Activated CD4-positive, CD25-positive, alpha-beta regulatory T cell treated with anti-CD3 and anti-CD28 coated beads, Interleukin-2, amount 50 U/mL, for 72 hours (primary cell): ENCODE measurements at places on chromosomes 1 and 21.

DNA sequence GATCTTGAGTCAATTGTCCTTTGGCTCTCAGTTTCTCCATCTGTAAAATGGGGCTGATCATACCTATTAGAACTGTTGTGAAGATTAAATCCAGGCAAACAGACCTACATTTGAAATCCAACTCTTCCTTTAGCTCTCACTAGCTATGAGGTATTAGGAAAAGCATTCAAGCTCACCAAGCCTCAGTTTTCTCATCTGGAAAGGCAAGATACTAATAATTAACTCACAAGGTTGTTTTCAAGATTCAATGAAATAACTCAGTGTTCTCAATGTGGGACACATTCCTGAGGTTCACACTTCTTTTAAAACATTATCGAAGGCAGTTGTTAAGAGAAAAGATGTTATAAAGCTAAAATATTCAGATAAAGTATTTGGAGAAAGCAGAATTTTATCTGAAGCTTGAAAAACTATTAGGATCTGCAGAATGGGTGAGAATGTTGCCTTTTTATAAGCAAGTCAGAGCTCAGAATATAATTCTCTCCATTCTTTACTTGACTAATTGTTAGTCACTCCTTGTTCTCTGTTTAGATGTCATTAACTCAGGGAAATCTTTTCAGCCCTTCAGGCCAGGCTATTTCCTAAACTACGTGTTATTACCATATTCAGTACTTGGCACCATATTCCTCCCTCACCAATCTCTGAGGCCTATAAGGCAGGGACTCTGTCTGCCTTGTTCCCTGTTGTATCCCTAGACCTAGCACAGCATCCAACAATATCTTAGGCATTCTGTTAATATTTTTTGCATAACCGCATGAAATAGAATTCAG, 72.0 kb upstream of the VAV3 start:
- DNase-seq: no peak

GRCh38 chr1:189859385-189859977, 618.2 kb downstream of the BRINP3 start:
- peak; percentile 33 for DNase-seq

DNA sequence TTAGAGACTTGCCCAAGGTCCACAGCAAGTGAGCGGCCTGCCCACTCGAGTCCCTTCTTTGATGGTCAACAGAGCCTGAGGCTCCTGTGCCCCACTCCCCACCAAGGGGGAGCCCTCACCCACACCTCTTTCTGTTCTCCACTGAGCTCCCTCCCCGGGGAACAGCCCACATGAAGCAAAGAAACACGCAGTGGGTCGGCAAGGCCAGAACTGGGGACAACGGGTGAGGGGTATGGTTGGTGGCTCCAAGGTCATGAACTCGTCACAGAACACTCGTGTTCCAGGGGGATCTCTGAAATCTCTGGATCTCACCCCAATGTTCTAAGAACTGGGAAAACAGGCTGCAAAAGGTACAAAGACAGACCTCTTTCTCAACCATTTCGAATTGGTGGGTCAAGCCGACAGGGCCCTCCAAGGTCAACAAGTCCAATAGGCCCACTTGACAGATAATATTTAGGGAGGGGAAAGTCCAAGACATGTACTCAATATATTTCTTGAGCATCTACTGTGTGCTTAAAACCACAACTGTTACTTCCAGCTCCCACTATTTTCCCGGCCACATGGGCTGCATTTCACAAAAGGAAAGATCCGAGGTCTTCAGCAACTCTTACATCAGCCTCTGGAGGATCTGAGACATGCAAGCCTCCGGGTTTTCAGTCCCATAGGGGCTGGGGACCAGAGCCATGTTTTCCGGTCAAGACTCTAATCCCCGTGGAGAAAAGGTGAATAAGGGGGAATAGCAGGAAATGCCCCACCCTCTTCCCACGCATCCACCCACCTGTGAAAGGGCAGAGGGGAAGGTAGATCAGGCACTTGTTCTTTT, 1.1 kb upstream of the RAP1GAP start:
- peak; percentile 25 for DNase-seq

- DNase-seq: no peak
These were observed 82.9 kb downstream of the ITPKB start for GRCh38 chr1:226656201-226656600.

GRCh38 chr1:32978854-32979253, 14.2 kb upstream of the RNF19B start:
- no peak for DNase-seq

DNA sequence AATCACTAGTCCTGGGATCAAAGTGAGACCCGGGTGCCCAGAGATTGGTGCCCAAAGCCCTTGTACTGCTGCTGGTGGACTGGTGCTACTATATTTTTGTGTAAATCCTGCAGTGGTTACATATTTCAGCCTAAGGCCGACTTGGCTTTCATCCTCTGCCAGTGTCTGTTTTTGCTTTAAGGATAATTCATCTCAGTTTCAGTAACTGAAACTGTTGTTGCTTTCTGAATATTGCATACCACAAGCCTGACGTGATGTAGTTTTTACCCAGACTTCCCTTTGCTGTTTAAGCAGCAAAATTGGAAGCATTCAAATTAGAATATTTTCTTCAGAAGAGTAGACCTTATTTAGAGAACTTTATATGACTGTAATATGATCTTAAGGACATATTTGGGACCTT, 341.8 kb downstream of the RYR2 start:
- no peak for DNase-seq

DNA sequence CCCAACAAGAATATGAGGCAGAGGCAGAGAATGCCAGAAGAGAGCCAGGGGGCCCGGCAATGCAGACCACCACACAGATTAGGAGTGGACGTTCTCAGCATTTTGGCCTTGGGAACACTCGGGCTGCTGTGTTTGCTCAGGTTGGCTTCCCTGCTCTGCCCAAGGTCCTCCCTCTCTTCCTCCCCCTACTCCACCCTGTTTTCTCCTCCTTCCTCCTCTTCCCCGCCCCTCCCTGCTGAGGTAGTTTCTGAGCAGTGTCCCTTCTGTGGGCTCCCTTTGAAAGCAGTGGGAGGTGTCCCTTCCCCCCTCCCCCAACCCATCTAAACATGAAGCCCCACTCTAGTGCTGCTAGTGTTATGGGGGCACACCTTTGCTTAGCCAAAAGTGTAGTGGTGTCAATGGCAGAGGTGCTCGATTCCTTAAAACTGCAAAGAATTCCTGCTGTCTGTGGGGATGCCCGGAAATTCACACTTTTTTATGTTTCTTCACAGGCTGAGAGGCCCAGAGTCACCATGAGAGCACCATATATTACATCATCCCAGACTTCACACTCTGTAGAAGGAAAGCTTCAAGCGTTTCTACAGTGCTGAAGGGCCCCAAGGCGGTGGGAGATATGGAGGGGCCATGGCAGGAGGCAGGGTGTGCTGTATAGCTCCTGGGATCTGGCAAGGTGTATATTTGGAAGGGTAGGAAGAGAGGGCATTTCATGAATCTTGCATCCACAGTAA, at the start of gene HHIPL2:
Gene HHIPL2, minus strand, starts transcription at position 161 of the 728 bp plus-strand sequence. Its CDS starts 60 bp downstream, at position 101.
- no peak for DNase-seq

DNA sequence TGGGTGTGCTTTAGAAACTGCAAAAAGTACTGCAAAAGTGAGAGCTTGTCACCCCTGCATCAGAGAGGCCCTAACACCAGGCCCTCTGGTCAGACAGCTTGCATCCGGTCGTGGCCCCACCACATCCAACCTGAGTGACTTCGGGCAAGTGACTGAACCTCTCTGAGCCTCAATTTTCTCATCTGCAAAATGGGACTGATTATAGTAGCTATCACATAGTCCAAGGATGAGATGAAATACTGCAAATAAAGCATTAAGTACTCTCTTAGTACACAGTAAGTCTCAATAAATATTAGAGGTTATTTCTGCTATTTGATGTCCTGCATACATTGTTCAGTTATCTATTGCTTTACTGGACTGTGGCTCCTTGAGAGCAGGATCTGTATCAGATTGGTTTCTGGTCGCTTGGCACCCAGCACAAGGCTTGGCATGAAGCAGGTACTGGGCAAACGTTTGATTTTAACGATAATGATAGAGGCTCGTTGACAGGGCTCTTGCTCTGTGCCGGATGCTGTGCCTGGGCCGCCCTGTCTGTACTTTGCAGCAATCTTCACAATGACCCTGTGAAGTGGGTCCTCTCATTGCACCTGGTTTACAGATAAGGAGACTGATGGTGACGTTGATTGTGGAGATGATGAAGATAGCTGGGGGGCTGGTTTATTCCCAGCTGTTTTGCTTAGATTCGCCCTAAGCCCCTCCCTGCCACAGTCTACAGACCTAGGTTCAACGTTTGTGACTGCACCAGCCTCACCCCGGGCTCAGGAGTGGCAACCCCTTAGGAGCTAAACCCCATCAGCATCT, 43.6 kb downstream of the RAP1GAP start:
- no peak for DNase-seq

DNA sequence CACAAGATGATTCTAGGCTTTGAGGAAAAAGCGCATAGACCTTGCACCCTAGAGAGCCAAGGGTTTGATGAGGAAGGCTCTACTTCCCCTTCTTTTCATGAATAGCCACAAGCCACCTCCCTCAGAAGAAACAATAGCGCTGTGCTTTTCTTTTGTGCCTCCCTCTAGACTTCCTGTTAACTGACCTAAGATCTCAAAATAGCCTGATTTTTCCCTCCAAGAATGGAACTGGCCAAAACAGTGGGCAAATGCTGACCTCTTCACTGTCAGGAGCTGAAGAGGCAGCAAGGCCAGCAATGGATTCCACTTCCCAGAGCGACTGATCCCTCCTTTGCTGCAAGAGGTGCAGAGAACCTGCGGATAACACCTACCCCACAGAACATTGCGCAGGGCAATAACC, 362.8 kb downstream of the KCNH1 start:
- no peak for DNase-seq

DNA sequence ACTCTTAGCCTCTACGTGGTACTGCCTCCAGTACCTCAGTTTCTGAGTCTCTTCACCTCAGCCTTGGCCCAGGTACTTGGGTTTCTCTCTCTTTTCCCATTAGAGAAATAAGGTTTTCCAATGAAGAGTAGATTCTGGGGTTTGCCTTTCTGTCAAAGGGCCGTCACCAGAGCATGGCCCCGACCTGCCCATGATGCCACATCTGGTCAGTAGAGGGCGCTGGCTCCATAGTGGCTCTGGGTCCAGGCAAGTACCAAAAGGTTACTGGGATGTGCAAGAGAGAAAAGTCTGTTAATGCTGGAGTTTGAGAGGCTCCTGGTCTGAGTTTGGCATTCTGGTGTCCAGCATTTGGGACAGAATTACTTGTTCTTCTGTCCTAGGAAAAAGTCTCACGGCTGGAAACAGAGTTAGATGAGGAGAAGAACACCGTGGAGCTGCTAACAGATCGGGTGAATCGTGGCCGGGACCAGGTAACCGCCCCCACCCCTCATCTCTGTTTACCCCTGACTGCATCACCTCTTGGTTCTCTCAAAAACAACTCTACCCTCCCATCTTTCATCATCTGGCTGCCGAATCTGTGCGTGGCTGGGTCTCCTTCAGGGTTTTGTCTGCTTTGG, 5.3 kb upstream of the TUFT1 start:
- peak; percentile 78 for DNase-seq

GRCh38 chr1:206508130-206508889, 979 bp downstream of the RASSF5 start:
- no peak for DNase-seq

- DNase-seq: no peak
These were observed 6.1 kb downstream of the SLC25A44 start for GRCh38 chr1:156200044-156200443.

DNA sequence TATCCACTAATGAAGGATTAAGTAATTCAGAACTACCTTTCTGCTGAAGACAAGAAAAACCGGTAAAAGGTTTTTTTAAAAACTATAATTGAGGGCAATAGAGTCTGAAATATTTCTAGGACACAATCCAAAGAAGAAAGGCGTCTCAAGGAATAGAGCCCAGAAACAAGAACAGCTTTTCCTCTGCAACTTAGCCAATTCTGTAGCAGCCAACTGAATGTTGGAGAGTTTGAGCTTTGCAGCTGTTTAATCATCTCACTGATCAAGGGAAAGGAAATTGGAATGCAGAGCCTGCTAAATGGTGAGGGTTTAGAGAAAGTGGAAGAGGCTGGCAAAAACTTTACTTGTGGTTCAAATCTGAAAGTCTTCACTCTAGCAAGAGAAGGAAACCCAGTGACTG, 818.9 kb downstream of the KCNT2 start:
- no peak for DNase-seq

DNA sequence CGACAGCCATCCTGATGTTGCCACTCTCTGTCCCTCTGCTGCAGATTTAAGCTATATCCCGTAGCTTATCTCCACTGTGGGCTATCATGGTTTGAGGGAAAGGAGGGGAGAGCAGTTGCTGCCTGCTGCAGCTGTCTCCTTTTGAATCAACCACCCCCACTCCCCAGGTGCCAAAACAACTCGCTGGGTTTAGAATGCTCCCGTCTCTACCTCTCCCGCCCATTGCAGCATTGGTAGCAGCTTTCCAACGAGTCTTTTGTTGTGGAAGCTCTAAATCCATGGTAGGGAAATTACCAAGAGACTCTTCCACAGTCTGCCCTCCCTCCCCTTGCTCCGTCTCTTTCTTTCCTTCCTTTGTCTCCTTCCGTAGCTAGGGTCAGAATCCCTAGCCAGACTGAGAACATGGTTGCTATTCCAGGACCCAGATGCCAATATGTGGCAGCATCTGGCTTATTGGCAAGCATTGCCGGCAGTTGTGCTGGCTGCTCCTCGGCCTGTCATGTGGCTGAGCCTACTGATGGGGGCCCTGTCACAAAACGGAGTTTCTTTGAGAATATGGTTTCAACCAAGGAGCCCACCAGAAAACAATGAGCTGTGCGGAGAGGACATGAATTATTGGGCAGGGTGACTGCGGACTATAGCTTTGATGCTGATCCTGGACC, 230.7 kb downstream of the RPS6KC1 start:
- no peak for DNase-seq

GRCh38 chr1:41444246-41444645, 40.2 kb downstream of the EDN2 start:
- DNase-seq: no peak

DNA sequence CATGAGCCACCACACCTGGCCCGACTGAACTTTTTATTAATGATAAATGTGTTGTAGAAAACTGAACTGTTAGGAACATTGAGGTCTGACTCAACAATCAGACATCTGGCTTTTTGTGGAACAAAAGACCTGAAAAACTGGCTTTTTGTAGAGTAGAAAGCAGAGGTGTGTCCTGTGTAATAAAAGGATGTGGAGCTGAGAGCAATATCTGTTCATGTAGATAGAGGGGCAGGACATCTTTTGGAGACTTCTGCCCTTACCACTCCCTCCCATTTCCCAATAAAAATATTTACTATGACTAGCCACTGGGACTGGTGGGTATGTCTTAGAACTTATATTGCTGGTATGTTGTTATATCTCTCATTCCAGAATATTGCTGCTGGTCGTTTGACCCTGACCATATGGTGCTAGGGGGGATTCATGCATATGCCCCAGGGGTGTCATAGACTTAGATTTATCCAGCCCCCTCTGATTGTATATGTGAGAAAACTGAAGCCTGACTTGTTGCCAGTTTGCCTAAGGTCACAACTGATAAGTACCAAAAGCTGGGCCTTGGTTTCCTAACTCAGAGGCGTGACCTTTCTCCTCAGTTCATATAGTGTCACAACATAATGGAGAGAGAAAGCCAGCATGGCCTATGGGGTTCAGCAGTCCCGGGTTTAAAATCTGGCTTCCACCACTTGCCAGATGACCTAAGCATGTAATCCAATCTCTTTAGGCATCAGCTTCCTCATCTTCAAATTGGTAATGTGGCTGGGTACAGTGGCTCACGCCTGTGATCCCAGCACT, 33.5 kb upstream of the PIGV start:
- no peak for DNase-seq
